ENCODE measurements at places on chromosomes 16 and 17.
A peak's percentile ranks its signal among the peaks of the same experiment; 100 is the strongest.

- no peak for DNase-seq
- H3K27ac ChIP-seq = no peak overlapping the region
- no peaks in the 10 kb centered on the region for H3K4me1 ChIP-seq
- H3K27me3 ChIP-seq = no peaks in the 10 kb centered on the region
- no peak overlapping the region for H3K4me3 ChIP-seq
Observed at GRCh38 chr17:79057737-79058385, 16.8 kb upstream of the ENGASE start.

GRCh38 chr16:55559233-55559632 is 7.3 kb upstream of the CAPNS2 start:
- H3K4me3 ChIP-seq = no peak overlapping the region
- H3K36me3 ChIP-seq = peaks cover 16% of the 10 kb centered on the region
- no peaks in the 10 kb centered on the region for H3K27me3 ChIP-seq
- no peak for DNase-seq
- H3K27ac ChIP-seq = peak overlapping the region; percentile 58
- peaks cover 59% of the 10 kb centered on the region for H3K4me1 ChIP-seq

DNA sequence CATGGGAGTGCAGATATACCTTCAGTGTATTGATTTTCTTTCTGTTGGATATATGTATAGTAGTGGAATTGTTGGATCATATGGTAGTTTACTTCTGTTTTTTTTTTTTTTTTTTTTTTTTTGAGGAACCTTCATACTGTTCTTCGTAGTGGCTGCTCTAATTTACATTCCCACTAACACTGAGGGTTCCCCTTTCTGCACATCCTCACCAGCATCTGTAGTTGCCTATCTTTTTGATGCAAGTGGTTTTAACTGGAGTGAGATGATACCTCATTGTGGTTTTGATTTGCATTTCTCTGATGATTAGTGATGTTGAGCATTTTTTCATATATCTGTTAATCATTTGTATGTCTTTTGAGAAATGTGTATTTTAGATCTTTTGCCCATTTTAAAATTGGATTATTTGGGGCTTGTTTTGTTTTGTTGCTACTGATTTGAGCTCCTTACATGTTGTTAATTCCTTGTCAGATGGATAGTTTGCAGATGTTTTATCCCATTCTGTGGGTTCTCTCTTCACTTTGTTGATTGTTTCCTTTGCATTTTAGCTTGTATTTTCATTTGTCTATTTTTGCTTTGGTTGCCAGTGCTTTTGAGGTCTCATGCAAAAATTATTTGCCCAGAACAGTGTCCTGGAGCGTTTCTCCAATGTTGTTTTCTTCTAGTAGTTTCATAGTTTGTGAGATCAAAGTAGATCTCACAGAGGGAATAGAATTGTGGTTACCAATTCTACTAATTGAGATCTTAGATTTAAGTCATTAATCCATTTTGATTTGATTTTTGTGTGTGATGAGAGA is 25.0 kb upstream of the BCAS3 start:
- no peaks in the 10 kb centered on the region for H3K4me1 ChIP-seq
- H3K4me3 ChIP-seq = no peak overlapping the region
- DNase-seq = no peak
- peaks cover 13% of the 10 kb centered on the region for H3K36me3 ChIP-seq
- no peaks in the 10 kb centered on the region for H3K27me3 ChIP-seq

DNA sequence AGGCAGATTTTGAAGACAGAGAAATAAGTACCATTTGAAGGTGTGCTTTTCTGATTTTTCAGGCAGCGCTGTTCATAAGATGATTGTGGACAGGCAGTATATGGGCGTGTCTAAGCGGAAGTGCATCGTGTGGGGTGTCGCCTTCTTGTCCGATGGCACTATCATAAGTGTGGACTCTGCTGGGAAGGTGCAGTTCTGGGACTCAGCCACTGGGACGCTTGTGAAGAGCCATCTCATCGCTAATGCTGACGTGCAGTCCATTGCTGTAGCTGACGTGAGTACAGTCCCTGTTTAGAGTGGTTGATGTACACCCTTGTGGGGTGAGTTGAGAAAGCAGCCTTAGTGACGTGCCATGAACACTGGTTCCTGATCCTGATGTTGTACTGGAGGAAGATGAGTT is 10.7 kb downstream of the UTP4 start:
- DNase-seq = no peak
- peaks cover 92% of the 10 kb centered on the region for H3K36me3 ChIP-seq
- no peaks in the 10 kb centered on the region for H3K4me1 ChIP-seq
- no peaks in the 10 kb centered on the region for H3K27me3 ChIP-seq
- no peak overlapping the region for H3K4me3 ChIP-seq

DNA sequence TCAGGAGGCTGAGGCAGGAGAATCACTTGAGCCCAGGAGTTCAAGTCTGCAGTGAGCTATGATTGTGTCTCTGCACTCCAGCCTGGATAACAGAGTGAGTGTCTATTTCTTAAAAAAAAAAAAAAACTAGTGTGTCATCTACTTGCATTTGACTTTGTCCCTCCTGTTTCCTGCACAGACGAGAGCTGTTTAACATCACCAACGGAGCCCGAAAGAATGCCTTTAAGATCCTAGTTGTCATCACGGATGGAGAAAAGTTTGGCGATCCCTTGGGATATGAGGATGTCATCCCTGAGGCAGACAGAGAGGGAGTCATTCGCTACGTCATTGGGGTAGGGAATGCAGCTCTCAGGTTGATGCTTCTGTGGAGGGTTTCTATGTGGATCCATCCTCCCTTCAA is 13.4 kb downstream of the ITGAM start:
- H3K36me3 ChIP-seq = no peaks in the 10 kb centered on the region
- H3K27me3 ChIP-seq = no peaks in the 10 kb centered on the region
- no peak overlapping the region for H3K27ac ChIP-seq
- H3K4me3 ChIP-seq = no peak overlapping the region
- peaks cover 12% of the 10 kb centered on the region for H3K4me1 ChIP-seq

GRCh38 chr16:2273484-2273883 is 5.6 kb upstream of the RNPS1 start:
- no peaks in the 10 kb centered on the region for H3K27me3 ChIP-seq
- peaks cover 4% of the 10 kb centered on the region for H3K4me1 ChIP-seq
- no peak for DNase-seq
- H3K4me3 ChIP-seq = no peak overlapping the region
- no peaks in the 10 kb centered on the region for H3K36me3 ChIP-seq

DNA sequence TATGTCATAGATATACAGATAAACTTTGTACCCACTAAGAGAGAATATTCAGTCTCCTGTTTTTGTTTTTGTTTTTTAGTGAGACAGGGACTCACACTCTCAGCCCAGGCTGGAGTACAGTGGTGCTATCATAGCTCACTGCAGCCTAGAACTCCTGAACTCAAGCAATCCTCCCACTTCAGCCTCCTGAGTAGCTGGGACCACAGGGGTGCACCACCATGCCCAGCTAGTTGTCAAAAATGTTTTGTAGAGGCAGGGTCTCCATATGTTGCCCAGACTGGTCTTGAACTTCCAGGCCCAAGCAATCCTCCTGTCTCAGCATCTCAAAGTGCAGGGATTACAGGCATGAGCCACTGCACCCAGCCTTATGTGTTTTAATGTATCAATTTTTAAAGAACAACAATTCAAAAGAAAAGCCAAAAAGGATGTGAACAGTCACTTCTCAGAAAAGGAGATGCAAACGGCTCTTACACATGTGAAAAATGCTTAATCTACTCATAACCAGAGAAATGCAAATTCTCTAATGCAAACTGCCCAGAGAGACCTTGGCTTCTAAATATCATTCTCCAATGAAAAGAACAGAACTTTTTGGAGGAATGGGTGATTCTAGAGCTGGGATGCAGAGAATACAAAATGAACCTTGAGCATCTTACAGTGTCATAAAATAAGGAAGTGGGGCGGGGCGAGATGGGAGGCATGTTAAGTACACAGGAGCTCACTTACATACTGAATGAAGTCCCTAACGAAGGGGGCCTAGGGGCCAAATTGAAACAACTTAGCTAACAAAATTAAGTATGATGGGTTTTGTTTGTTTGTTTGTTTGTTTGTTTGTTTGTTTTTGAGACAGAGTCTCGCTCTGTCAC is 7.3 kb upstream of the CMTM3 start:
- H3K27me3 ChIP-seq = no peaks in the 10 kb centered on the region
- H3K36me3 ChIP-seq = no peaks in the 10 kb centered on the region
- no peak overlapping the region for H3K27ac ChIP-seq
- H3K4me3 ChIP-seq = no peak overlapping the region
- no peaks in the 10 kb centered on the region for H3K4me1 ChIP-seq

DNA sequence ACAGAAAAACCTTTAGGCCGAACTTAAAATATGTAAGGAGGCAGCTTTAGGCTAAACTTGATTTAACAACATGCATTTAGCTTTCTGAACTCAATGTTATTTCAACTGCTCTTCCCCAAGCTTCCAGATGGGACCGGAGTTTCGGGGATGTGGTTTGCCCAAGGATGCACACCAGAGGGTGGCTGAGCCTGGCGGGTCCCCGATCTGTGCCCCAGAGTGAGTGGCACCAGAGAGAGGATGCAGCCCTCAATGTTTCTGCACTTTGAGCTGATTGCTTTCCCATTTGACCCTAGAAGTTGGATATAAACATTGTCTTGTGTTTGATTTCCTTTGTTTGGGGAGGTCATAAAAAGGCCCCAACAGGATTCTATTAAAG is 348.0 kb upstream of the TNRC6C start:
- no peak overlapping the region for H3K4me3 ChIP-seq
- DNase-seq = peak; percentile 37
- H3K27ac ChIP-seq = no peak overlapping the region
- no peaks in the 10 kb centered on the region for H3K36me3 ChIP-seq

- no peaks in the 10 kb centered on the region for H3K27me3 ChIP-seq
- H3K4me3 ChIP-seq = no peak overlapping the region
- no peaks in the 10 kb centered on the region for H3K36me3 ChIP-seq
- H3K4me1 ChIP-seq = peaks cover 2% of the 10 kb centered on the region
- H3K27ac ChIP-seq = no peak overlapping the region
Observed at GRCh38 chr17:76935331-76935730, 67.1 kb downstream of the MGAT5B start.

- H3K27me3 ChIP-seq = no peaks in the 10 kb centered on the region
- no peak overlapping the region for H3K4me3 ChIP-seq
- no peaks in the 10 kb centered on the region for H3K36me3 ChIP-seq
- H3K27ac ChIP-seq = no peak overlapping the region
- no peaks in the 10 kb centered on the region for H3K4me1 ChIP-seq
- DNase-seq = no peak
Observed at GRCh38 chr16:66701026-66701425, 4.5 kb upstream of the CMTM4 start.

GRCh38 chr17:51319186-51319585 is 58.8 kb downstream of the UTP18 start:
- no peak for DNase-seq
- no peak overlapping the region for H3K4me3 ChIP-seq
- peaks cover 4% of the 10 kb centered on the region for H3K27me3 ChIP-seq
- no peaks in the 10 kb centered on the region for H3K4me1 ChIP-seq
- H3K27ac ChIP-seq = no peak overlapping the region

- no peak overlapping the region for H3K4me3 ChIP-seq
- no peak overlapping the region for H3K27ac ChIP-seq
- DNase-seq = no peak
- no peaks in the 10 kb centered on the region for H3K27me3 ChIP-seq
- H3K36me3 ChIP-seq = peaks cover 84% of the 10 kb centered on the region
Observed at GRCh38 chr16:84074721-84075120, 32.1 kb upstream of the SLC38A8 start.

DNA sequence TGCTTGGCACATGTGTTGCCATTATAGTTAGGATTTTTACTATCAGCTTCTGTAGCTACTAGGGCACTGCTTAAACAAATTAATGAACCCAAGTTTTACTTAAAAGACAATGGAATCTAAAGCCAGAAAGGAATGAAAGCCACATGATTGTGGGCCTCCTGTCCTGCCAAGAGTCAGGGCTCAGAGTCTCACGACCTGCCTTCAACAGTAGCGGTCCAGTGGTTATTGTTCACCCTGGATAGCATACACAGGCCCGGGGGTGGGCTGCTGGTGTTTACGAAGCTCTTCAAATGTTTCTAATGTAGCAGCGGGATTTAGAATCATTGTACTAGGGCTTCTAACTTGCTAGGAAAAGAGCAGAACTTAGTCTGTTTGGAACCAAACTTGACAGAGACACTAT is 7.8 kb downstream of the GABARAPL2 start:
- no peak overlapping the region for H3K4me3 ChIP-seq
- no peaks in the 10 kb centered on the region for H3K4me1 ChIP-seq
- DNase-seq = no peak

GRCh38 chr17:51398128-51398525 is 137.8 kb downstream of the UTP18 start:
- DNase-seq = no peak
- H3K27me3 ChIP-seq = no peaks in the 10 kb centered on the region
- no peaks in the 10 kb centered on the region for H3K36me3 ChIP-seq
- no peak overlapping the region for H3K27ac ChIP-seq
- no peaks in the 10 kb centered on the region for H3K4me1 ChIP-seq

DNA sequence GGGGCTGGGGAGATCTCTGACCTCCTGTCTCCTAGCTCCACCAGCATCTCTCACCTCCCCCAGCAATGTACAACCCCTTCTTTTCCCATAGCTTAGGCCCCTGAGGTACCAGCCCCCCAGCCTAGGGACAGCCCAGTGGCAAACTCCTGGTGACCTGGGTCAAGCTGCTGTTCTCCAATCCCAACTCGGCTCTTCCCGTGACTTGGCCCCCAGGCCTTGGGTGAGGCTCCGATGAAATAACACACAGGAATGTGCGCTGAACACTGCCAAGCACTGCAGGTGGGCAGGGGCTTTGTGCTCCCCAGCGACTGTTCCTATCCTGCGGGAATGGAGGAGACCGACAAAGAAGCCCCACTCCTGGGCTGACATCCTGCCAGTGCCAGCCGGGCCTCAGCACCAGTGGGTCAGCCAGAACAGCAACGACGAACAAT is 63.7 kb upstream of the AMZ2 start:
- H3K36me3 ChIP-seq = no peaks in the 10 kb centered on the region
- no peak overlapping the region for H3K27ac ChIP-seq
- no peaks in the 10 kb centered on the region for H3K27me3 ChIP-seq
- H3K4me3 ChIP-seq = no peak overlapping the region

DNA sequence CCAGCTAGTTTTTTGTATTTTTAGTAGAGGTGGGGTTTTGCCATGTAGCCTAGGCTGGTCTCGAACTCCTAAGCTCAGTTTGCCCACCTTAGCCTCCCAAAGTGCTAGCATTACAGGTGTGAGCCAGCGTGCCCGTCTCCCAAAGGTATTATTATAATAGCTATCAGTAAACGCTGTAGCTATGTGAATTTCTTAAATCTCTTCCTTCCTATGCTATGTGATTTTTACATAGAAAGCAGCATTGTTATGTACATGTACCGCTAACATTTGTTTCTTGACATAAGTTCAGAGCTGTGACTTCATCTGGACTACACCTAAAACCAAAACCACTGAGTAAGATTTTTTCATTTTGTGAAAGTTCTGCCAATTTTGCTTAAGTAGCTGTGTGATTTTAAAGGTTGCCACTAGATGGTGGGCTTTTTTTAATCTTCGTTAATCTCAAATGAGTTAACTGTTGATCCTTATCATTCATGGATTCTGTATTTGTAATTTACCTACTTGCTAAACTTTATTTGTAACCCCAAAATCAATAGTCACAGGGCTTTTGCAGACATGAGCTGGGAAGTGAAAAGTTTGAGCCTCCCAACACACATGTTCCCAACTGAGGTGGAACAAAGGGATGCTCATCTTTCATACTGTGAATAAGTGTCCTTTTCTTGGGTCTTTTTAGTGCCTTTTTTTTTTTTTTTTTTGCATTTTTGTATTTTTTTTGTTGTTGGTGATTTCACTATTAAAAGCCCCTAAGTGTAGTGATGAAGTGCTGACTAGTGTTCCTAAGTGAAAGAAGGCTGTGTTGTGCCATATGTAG is 21.9 kb downstream of the PRKAR1A start:
- H3K27ac ChIP-seq = no peak overlapping the region
- no peaks in the 10 kb centered on the region for H3K4me1 ChIP-seq
- peaks cover 71% of the 10 kb centered on the region for H3K36me3 ChIP-seq
- no peak for DNase-seq
